Cortex of kidney (tissue), 1 donor: ENCODE measurements at places on chromosomes 3 and 15.

- DNase-seq, result no peak
Measured at GRCh38 chr3:188335656-188336055, 181.7 kb downstream of the LPP start.

- no peak for DNase-seq
Measured at GRCh38 chr15:96064351-96064756, 266.1 kb upstream of the NR2F2 start.

DNA sequence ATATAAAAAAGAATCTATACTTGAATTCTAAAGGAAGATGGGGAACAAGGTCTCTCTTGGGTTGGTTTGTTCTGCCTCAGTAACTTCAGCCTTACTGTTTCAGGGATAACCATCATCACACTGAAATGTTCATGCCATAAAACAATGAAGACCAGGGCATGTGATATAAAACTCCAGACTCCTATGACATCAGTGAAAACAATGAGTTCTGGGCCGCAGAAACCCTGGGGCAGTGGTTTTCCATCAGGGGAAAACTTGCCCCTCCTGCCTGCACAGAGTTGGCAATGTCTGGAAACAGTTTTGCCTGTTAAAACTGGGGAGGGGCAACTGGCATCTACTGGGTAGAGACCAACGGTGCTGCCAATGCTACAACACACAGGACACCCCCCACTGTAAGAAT lies 46.8 kb downstream of the CA12 start:
- no peak for DNase-seq

GRCh38 chr15:75167588-75168350 lies 33.9 kb upstream of the C15orf39 start:
- DNase-seq, result no peak

- DNase-seq, result no peak
Measured at GRCh38 chr3:172617013-172617706, 93.7 kb downstream of the NCEH1 start.

DNA sequence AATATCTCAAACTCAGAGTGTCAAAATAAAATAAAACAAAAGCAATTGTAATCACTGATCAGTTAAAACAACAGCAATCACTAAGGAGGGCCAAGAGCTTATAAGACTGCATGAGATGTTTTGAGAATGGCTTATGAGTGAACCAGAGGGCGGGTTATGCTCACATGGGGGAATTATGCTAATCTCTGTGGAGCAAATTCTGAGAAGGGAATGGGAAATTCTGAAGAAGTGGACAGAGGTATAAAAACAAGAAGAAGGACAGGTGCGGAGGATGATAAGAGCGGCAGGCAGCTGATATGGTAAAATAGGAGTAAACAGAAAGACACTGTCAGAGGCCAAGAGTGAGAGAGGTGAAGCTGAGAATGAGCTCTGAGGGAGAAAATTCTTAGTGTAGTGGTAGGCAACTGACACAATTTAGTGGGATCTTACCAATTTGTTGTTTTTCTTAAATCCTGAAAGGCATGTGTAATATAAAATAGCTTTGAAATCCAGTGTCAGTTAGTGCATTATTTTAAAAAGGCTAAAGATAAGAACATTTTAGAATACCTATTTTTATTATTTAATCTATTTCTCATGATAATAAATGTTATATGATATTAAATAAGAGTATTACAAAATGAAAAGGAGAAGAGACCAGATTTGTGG lies 133.8 kb downstream of the SPATA16 start:
- no peak for DNase-seq

DNA sequence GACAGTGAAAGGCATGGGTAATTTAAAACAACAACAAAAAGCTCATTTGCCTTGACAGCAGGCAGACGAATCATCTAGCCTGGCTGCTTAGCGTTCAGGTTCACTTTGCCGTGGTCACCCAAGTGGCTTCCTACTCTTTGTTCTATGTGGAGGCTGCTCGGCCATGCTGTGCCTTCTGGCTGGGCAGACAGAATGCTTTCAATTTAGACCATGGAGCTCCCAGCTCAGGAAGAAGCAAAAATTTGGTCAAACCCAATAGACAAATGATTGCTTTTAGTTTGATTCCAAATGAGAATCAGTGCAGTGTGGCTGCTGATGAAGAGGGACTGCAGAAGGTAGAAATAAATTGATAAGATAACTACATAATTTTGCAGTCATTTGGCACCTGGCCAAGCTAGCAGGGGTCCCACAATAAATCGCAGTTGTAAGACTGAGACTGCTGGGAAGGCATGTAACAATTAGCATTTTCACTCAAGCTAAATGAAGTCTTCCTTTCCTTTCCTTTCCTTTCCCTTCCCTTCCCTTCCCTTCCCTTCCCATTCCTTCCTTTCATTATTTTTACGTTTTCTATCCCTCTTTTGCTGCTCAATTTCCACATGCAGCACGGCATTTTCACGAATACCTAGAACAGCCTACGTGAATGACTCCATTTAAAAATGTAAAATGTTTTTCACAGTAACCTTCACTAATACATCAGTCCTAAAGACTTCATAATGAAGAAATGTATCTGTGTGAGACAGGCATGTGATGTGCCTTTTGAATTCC lies 360.4 kb upstream of the TGFBR2 start:
- DNase-seq, result no peak

DNA sequence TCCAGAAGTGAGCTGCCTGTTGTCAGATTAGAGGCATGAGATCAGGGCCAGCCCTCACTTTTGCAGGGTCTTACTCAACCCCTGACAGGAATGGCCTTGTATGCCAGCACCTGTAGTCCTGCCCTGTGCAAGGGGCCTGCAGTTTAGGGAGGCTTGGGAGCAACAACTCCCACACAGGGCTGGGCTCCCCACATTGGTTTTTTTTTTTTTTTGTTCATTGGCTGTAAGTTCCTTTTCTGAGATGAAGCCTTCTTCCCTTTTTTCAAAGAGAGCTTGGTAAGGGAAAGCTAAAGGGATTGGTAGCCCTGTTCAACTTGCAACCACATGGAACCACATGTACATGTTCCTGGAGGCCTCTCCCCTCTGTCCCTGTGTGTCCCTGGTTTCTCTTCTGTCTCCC lies 46.4 kb downstream of the TNFAIP8L3 start:
- DNase-seq, result no peak

- no peak for DNase-seq
Measured at GRCh38 chr3:42031808-42032480, 59.2 kb upstream of the TRAK1 start.

DNA sequence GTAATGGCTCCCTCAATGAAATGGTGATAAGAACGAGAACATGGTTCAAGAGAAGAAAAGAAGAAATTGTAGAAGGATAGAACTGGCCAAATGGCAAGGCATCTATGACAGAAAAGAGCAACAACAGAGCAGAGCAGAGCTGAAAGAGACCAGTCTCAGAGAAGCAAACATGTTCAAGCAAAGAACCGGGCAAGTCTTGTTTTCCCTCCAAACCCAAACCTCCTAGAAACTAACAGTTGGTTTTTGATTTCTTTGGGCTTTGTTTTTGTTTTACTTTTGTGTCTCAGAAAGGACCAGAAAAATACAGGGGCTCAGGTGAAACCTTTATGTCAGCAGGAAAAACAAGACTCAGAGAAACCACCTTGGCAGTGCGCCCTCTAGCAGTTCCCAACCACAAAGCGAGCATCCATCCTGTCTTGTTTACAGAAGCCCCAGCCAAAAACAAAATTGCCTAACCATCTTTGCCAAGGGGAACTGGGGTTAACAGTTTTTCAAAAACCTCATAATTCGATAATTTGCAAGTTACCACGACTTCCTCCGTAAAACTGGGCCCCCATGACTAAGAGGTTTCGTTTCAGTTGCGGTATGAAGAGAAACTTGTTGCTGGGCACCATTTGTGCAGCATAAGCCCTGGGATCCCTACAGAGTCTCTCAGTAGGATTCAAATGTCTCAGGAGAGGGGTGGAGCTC lies 159.2 kb upstream of the SLC24A5 start:
- DNase-seq, result no peak

DNA sequence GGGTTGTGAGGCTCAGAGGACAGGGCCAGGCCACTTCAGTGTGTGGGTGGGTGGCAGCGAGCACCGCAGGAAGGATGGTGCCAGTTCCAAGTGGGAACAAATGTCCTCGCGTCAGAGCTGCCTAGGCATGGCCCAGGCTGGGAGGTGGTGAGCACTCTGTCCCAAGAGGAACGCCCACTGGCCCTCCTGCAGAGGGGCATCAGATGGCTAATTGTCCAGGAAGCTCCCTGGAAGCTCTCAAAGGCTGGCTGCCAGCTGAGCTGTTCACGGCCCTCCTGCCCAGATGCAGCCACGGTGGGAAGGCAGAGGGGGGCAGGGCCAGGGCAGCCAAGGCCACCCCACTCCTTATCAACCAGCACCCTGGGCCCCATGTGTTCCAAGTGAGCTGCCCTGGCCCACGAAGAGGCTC lies 55.2 kb downstream of the IQSEC1 start:
- no peak for DNase-seq
